ENCODE measurements at places on chromosomes 16 and 17.

GRCh38 chr16:4042581-4042980 lies 73.7 kb downstream of the ADCY9 start:
- DNase-seq: no peak

DNA sequence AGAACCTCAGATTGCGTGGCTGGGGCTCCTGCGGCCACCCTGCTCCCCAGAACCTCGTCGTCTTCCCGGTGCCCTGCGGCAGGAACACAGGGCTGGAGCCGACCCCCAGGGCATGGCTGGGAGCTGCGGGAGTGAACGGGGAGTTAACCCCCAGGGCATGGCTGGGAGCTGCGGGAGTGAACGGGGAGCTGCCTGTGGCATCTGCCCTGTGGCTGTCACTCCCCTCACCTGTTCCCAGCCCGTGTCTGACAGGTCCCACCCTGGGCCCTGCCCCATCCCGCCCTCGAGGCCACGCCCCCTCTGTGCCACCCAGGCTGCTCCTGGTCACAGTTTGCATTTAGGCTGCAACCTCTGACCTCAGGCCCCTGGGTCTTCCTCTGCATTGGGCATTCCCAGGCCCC lies 39.4 kb upstream of the ACSF3 start:
- no peak for DNase-seq

GRCh38 chr17:57488856-57489255 lies 232.5 kb downstream of the MSI2 start:
- no peak for DNase-seq

GRCh38 chr16:67919622-67920221 lies 11.9 kb downstream of the CTRL start:
- no peak for DNase-seq

- DNase-seq: no peak
These were observed 7.2 kb downstream of the PIPOX start for GRCh38 chr17:29050176-29050575.
